ENCODE measurements at places on chromosomes 5 and 9.

- DNase-seq = peak; percentile 76
Measured at GRCh38 chr5:95392593-95393182, 1.5 kb downstream of the FAM81B start.

DNA sequence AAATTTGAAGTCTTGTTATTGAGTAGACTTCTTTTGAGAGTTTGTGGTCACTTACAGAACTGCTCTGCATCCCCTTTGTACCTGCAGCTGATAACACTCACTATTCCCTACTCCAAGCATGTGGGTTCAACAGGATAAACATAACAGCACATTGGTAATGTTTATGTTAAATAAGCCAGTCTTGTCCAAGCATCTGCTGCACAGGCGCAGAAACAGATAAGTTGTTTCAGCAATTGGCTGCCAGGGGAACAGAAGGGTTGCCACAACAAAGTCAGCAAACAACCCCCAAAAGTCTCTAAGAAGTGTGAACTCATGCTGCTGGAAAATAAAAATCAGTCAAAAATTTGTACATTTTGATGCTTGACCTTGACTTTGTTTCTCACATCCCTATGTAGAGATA lies 174.6 kb downstream of the GDNF start:
- DNase-seq = no peak

- DNase-seq = no peak
Measured at GRCh38 chr9:23586906-23587305, 239.1 kb downstream of the ELAVL2 start.

GRCh38 chr5:31231177-31231838 lies 37.8 kb downstream of the CDH6 start:
- DNase-seq = no peak

- DNase-seq = no peak
Measured at GRCh38 chr5:157870837-157871834, 12.2 kb upstream of the CLINT1 start.

DNA sequence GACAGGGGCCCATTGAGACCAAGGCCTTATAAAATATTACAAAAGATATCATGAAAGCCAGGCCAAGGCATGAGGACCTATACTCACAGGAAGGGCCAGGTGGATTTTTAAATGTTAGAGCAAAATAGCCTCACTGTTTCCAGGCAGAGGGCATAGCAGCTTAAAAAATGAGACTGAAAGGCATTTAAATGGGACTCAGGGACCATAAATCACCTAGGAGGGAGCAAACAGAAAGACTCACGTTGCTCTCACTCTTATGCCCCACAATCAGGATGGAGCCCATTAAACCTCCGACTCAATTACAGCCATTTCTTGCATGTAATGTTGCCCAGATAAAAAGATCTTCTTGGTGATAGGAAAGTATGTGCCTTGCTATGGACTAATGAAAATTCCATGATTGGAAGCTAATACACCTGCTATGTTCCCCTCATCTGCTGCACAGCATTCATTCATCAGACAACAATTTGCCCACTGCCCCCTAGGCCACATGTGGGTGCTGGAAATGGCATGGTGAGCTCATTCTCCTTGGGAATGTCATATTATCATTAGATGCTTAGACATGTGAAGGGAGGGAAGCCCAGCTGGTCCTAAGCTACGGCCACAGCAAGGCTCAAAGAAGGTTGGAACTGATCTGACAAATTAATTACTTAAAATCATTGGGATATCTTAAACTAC lies 128.6 kb upstream of the GRIA1 start:
- no peak for DNase-seq

DNA sequence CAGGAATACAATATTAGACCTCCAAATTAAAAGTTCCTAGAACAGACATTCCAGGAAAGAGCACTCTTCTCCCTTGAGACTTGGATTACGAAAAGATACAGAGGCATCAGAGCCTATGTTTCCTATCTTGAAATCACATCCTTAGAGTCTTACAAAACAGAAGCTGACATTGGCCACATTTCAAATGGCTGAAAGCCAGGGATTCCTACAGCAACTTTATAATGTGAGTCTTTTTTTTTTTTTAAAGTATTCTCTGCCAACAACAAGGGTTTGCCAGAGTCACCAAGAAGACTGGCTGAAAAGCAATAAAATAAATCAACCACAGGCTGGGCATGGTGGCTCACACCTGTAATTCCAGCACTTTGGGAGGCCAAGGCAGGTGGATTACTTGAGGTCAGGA lies 63.1 kb downstream of the TRPM6 start:
- no peak for DNase-seq

- no peak for DNase-seq
Measured at GRCh38 chr5:82356021-82356420, 77.9 kb upstream of the RPS23 start.

DNA sequence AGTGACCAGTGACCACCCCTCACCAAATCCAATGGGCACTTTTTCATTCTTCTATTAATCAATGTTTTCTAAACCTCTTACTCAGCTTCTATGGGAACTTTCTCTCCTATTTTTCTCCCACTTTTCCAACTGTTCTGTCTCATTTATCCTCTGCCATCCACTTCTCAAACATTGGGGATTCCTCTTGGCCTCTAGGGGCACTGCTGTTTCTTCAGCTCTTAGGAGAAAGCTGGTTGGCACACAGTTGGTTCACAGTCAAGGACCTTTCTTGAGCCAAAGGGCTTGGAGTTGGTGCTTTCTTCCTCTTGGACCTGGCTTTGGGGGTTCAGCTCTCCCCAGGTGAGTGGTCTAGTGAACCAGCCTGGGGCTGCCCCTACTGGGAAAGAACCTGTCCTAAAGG lies 112.2 kb upstream of the LHFPL2 start:
- peak; percentile 46 for DNase-seq

DNA sequence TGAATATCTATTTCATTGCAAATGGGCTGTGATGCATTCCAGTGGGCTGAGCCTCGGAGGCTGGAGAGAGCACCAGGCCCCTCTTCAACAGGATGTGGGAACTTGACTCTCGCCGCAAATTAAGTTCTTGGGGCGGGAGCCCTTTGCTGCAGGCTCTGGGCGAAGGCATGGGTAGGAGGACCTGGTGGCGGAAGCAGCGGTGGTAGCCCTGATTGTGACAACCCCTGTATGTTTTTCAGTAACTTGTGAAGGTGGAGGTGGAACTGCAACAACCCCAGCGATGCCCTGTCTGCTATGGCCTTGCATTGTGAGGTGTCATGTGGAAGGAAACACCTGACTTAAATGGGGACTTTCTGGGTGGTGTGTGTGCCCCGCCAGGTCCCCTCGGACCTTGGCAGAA lies 9.4 kb downstream of the FYB1 start:
- no peak for DNase-seq

GRCh38 chr5:93596676-93597490 lies 13.9 kb downstream of the NR2F1 start:
- peak; percentile 87 for DNase-seq
